HCEC 1CT (cell line): ENCODE measurements at places on chromosomes 1 and 21.

GRCh38 chr1:37449936-37450335, 24.4 kb upstream of the ZC3H12A start:
- DNase-seq = no peak

GRCh38 chr21:15333951-15334350, 269.2 kb upstream of the NRIP1 start:
- no peak for DNase-seq

GRCh38 chr21:34192646-34193285, 119.4 kb downstream of the MRPS6 start:
- DNase-seq = no peak

GRCh38 chr1:247421074-247421473, 5.1 kb downstream of the NLRP3 start:
- DNase-seq = no peak

DNA sequence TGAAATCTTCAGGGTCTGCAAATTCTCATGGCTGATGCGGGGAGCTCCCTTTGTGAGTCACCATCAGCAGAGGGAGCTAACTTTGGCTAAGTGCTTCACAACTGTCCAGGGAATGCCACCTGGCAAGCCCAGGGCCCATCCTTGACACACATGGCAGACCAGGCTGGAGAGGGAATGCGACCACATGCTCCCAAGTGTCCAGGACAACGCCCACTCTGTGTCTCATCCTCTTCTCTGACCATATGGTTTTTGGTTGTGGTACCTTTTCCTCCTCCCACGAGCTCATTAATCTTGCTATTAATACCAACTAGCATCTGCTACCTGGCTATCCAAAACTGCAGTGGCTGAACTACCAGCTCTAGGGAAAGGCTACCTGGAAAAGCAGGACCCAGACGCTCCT, 37.1 kb upstream of the CLSTN1 start:
- DNase-seq = no peak

- DNase-seq = peak; percentile 46
These were observed 39.0 kb upstream of the CADM3 start for GRCh38 chr1:159132271-159132881.

DNA sequence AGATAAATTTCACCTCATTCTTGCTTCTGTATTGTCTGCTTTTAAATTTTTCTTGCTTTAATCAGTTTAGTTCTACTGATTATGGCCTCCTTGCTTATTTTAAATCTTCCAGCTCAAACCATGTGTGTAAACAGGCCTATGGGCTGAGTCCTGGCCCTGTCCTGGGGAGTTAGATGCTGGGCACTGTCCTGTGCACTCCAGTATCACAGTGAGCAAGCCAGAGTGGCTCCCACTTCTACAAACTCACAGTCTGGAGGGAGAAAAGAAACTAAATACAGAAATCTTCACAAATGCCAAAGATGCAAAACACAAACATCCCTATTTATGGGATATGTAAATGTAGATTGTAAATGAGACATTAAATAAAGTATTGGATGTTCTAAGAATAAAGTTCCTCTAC, 101.1 kb upstream of the POGK start:
- no peak for DNase-seq

DNA sequence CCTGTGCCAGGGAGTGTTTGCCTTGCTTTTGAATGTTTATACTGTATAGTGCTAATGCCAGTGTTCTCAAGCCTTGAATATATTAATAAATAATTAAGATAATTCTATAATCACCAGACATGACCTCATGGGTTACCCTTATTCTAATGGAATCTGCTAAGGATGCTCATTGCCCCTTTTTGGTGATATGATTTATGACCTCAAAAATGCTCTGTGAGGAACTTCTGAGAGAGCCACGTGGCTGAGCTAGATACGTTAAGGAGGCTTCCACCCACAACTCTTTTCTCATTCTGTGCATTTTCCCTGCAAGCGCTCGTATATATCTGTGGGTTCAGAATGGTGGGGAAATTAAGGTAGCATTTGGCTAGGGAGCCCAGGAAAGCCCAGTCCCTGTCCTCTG, 19.6 kb upstream of the SLC30A1 start:
- no peak for DNase-seq

DNA sequence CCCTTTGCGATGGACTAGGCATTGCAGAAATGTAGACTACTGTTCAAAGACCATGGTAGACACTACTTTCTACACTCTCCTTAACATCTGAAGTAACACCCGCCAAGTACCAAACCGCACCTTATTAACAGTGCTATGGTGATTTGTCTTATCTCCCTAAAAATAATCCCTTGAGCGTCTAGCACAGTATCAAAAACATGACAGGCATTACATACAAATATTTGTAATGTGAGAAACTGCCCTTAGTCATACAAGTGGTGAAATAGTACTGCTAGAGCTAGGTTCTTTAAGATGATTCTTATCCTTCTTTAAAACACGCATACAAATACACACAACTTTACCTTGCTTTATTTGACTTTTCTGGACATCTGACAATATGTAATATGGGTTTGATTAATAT, 27.2 kb downstream of the PUM1 start:
- peak; percentile 79 for DNase-seq
